ENCODE measurements at places on chromosomes 7 and 10.

GRCh38 chr7:123201901-123202300 lies 2.1 kb upstream of the SLC13A1 start:
- DNase-seq: no peak

DNA sequence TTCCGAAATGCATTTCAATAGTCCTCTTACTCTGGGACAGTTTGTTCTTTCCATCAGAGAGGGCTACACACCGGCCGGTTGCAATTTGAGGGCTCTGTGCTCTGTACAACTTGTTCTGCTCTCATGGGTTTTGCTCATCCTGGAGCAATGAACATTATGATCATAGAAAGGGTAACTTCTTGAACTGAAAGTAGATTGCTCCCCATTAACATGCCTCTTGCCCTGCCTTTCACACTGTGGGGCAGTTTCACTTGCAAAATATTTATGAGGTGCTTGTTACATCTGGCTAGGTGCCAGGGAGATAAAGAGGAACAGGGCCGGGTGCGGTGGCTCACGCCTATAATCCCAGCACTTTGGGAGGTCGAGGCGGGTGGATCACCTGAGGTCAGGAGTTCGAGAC lies 97.3 kb upstream of the MPP7 start:
- DNase-seq: no peak

DNA sequence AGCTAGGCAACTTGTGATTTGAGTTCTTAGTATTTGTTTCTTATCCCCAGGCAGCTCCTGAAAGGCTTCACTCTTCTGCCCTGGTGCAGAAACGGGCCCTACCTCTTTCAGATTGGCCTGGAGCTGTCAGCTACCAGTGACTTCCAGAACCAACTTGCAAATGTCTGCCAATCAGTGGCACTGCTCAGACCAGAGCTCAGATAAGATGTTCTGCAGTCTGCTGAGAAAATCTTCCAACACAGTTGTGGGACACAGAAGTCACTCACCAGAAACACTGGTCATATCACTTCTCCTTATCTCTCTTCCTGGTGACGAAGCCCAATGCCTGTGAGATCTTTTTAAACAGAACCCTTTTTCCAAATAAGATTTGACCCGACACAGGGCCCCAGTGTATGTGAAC lies 81.9 kb upstream of the DUSP5 start:
- DNase-seq: no peak

GRCh38 chr10:133474027-133474426 lies 20.3 kb downstream of the SCART1 start:
- DNase-seq: no peak

GRCh38 chr7:40570223-40570622 lies 435.4 kb downstream of the SUGCT start:
- DNase-seq: no peak

GRCh38 chr10:16681521-16681920 lies 135.7 kb downstream of the RSU1 start:
- DNase-seq: no peak

DNA sequence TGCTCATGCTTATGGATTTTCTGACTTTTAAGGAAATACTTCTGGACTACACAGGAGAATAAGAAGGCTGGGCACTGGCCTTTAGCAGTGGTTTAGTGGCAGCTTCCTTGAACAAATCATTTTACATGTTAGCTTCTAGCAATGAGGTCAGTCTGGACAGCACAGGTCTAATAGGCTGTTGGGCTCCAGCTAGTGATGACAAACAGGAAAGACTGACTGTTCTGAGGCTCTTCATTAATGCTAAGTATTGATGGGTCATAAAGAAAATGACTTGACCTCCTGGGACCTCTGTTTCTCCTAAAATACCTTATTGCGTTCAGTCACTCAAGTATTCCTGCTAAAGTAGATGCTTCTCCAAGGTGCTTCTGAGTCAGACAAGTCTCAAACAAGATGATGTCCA lies 4.9 kb upstream of the RHOBTB1 start:
- no peak for DNase-seq

DNA sequence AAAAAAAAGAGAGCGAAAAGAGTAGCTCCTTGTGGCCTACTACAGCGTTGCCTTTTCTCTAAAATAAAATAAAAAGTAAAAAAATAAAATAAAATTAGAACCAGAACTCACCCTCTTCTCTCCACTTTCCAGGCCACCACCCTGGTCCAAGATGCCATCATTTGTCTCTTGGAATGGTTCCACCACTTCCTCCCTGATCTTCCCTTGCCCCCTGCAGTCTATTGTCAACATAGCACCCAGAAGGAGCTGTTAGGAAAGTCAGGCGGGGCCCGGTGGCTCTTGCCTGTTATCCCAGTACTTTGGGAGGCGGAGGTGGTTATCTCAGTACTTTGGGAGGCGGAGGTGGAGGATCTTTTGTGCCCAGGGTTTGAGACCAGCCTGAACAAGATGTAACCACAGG lies 7.6 kb upstream of the GRID2IP start:
- peak; percentile 47 for DNase-seq

DNA sequence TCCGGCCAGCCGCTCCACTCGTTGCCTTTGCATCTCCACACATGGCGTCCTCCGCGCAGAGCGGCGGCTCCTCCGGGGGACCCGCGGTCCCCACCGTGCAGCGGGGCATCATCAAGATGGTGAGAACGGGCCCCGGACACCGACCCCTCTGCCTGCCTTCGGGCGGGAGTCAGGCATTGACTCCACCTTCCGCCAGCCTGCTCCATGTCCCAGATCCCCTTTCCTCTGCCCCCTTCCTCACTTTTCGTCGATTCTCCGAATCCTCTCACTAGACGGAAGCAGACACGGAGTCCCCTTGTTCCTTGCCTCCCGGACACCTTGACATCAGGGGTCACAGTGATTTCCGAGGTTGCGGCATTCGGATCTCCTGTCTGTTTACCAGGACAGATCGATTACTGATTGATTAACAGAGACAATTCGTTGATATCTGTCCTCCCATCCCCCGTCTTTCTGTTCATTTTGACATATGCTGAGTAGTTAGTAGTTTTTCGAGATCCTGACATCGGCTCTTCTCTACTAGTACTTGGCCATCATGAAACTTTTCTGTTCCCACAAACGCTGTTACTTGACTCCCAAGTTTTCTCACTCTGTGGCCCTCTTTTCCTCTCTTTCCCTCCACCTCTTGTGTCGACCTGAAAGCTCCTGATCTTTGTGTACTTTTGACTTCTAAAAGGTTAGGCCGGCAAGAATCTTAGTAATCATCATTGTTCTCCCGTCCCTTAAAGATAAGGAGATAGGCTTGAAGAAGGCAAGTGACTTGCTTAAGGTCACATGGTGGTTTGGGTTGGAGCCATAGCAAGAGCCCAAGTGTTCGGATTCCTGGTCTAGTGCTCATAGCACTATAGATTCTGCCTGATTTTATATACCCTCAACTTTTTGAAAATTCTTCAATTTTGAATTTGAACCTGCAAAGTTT lies 597 bp downstream of the SND1 start:
- no peak for DNase-seq

DNA sequence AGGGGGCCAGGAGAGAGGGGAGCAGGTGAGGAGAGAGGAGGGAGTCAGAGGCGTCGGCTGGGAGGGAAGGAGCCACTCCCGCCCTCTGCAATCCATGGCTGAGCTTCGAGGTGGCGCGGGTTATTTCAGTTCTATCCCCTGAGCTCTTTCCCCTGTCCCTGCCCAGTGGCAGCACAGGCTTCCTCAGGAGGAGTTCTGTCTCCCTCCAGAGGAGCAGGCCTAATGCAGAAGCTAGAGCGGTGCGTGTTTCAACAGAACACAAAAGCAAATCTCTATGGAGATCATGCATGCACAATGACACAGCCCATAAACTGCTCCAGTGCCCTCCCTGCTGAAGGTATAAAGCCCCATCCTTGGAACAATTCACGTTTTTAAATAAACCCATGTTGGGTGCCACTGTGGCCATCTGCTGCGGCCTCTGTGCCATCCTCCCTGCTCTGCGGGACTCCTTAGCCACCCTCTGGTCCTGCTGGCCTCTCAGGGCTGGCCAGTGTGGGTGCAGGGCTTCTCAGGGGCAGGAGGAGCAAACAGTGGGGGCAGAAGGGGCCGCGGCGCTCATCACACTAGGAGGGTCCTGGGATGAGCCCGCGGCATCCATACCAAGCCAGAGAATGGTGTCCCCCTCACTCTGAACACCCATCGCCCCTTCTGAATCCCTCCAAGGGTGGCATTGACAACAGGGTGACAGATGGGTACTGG lies 192.6 kb upstream of the LYZL2 start:
- no peak for DNase-seq

- DNase-seq: peak; percentile 49
These were observed 390.1 kb downstream of the GATA3 start for GRCh38 chr10:8444630-8445029.

All from activated naive CD4-positive, alpha-beta T cell treated with anti-CD3 and anti-CD28 coated beads, Interleukin-2, amount 10 ng/mL, durations not matched to agents 7 days and 5 days (primary cell).